ENCODE measurements at places on chromosomes 2 and 18. TPM values are rescaled to one million over a fixed set of nuclear protein-coding genes. Genes with fewer than 3 reads are reported as not detected.

DNA sequence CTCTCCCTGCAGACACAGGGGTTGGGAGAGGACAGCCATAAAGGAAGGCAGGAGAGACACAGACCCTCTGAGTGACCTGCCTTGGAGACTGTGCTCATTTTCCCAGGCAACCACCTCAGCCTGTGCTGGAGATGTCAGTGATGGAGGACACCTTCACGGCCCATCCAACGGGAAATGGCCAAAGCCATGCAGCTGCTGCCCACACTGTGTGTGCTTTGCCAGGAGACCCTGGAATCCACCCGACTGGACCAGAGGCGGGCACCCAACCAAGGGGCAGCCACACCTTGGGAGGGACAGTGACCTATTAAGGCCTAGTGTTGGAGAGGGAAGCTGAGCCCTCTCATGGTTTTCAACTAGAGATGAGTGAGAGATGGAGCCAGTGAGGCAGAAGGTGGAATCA is 192.5 kb downstream of the SMAD2 start:
- no peak for DNase-seq

DNA sequence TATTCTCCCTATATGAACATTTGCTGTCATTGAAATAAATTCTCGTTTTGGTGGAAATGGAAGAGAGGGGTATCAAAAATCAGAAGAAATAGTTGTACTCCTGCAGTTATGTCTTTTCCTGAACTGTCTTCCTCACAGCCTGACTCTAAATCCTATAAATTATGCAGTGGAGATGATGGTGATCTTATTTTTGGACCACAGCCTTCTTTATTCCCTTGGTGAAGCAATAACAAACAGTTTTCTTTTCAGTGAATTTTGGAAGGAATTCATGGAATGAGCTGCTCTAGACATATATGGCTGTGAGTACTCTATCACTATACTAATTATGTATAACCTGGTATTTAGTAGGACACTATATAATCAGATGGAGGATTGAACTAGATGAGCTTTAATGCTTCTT is 1.7 kb upstream of the SLC25A12 start:
- DNase-seq, result peak; percentile 66

GRCh38 chr2:47134386-47135090 is 20.6 kb downstream of the STPG4 start:
- DNase-seq, result no peak

DNA sequence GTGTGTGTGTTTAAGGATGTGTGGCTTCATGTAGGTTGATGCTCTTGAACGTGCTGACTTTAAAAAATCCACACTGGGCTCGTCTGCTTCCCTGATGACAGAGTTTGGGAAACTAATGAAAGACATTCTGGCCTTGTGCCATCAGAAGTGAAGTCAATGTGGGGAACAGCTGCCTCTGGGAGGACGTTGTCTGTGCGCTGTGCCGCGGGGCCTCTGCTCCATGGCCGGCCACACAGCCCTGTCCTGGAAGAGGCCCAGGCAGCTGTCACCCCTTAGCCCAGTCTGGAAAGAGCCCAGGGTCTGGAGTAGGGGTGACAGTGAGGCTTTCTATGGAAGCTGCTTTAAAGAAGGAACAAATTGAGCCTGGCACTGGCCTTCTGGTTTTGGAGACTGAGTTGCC is 155.8 kb downstream of the SH3RF3 start:
- DNase-seq, result peak; percentile 74

DNA sequence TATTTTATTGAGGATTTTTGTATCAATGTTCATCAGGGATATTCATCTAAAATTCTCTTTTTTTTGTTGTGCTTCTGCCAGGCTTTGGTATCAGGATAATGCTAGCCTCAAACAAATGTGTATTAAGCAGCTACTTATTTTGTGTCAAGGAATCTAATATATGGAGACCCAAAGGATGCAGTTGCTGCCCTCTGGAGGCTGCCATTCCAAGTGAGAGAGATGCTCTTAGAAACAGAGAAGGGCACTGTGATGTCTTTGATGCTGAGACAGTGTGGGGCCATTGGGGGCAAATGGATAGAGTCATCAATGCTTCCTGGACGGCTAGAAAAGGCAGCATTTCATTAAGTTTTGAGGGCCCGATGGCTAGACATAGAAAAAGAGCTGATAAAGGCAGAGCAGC is 292.6 kb downstream of the SETBP1 start:
- no peak for DNase-seq

GRCh38 chr2:110910423-110910822 is 178.1 kb downstream of the ACOXL start:
- no peak for DNase-seq

- DNase-seq, result no peak
Measured at GRCh38 chr2:155266583-155266982, 568.1 kb downstream of the KCNJ3 start.

DNA sequence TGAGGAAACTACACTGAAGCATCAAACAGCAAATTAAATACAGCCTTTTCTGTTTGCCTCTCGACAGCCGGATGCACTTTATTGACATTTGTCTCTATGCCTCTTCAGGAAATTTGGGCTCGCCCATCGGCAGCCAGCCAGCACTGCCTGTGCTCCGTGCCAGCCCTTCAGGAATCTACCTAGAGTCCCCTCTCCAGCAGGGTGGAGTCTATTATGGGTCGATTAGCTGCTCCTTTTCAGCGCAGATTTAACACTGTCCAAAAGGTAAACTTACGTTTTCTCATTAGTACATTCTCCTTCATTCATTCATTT is 91.5 kb downstream of the MYCN start:
- no peak for DNase-seq

GRCh38 chr2:218152777-218153176 is 14.0 kb downstream of the CXCR1 start:
- no peak for DNase-seq

DNA sequence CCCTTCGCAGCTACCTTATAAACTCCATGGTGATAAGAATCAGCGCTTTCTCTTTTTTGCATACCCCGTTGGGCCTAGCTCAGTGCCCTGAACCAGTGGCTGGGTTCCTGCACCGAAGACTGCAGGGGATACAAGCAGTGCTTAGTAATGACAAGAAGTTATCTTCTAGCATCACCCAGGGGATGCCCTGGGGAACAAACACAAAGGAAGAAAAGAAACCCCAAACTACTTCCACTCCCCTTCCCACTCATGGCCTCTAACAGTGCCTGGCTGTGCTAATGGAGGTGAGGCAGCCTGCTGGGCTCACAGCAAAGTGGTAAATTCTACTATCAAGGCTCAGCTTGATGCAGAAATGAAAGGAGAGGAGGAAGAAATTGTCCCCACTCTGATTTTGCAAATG is 314.7 kb downstream of the TXNL1 start:
- DNase-seq, result no peak

DNA sequence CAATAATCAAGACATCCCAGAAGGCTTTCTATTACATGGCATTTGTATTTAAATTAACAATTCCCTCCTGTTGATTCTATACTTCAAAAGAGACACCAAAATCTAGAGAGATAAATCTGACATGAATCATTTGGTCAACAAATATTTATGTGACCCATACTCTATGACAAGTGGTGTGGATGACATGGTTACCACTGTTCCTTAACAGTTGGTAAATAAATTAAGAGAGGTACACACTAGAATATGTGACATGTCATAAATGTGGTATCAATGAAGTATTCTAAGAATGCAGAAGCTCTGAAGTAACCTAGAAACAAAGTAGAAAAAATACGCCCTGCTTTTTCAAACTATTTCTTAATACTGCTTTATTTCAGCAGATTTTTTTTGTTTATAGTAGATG is 255.4 kb downstream of the EXOC6B start:
- DNase-seq, result no peak

DNA sequence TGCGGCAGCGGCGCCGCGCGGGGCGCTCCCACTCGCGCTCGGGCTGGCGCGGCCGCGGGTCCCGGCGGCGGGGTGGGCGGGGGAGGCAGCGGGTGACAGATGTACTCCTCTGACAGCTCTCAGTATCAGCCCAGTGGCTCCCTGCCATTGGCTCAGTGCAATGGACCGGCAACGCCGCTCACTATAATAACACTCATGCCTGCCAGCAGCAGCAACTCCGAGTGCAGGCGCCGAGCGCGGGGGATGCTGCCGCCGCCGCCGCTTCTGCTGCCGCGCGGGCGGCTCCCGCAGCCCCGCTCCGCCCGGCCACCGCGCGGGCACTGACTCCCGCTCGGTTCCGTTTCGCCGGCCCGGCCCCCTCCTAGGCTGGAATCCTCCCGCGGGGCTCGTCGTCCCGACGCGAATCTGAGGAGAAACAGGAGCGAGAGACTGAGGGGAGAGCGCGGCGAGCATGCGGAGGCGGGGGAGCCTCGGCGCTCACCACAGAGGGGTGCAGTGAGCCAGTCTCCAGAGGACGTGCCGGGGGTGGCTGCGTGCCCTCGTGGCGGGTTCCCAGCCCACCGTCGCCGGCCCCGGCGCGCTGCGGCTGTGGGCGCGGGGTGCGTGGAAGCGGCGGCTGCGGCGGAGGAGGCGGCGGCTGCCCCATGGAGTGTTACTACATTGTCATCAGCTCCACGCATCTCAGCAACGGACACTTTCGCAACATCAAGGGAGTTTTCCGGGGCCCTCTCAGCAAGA is at the start of gene ZNF804A:
Gene ZNF804A (plus strand): TSS at position 214 of the 738 bp plus-strand sequence. CDS start 431 bp downstream, at position 645.
- DNase-seq, result peak; percentile 95

DNA sequence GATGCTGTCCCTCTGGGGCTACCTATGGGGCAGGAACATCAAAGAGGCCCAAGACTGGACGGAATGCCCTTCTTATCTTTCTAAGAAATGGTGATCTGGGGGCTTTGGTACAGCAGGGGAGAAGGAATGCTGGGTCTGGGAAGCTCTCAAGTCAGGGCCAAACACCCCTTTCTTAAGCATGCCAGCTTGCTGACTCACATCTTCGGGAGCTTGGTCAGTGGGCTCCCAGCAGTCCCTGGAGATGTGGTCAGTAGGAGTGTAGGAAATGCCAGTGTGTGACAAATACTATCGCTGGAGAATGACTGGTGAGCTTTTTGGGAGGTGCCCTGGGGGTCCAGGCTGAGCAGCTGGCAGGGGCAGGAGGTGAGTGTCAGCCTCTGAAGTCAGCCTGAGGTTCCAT is 105.0 kb upstream of the CDC42EP3 start:
- DNase-seq, result peak; percentile 89

GRCh38 chr18:78087338-78087737 is 837.7 kb downstream of the GALR1 start:
- no peak for DNase-seq

- DNase-seq, result no peak
Measured at GRCh38 chr2:32064021-32064601, 755 bp downstream of the SPAST start.

GRCh38 chr18:79385326-79385707 is 10.4 kb upstream of the NFATC1 start:
- peak; percentile 53 for DNase-seq

DNA sequence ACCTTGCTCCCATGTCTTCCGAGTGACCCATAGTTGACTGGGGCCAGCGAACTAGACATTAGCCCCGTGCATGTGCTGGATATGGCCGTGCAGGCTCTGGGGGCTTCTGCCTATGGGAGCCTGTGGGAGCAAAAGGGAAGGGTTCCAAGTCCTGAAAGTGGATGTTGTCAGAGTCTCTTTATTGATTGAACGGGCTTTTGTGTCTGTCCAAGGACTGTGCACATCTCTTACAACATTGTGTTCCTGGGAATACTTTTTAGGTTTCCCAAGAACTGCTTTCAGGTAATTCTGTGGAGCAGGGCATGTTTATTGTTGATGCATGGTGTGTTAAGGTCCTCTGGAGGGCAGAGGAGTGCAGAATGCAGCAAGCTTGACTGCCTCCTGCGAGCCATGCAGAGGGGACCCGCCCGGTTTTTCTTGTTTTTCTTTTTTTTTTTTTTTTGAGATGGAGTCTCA is 5.0 kb downstream of the RNF144A start:
- no peak for DNase-seq

DNA sequence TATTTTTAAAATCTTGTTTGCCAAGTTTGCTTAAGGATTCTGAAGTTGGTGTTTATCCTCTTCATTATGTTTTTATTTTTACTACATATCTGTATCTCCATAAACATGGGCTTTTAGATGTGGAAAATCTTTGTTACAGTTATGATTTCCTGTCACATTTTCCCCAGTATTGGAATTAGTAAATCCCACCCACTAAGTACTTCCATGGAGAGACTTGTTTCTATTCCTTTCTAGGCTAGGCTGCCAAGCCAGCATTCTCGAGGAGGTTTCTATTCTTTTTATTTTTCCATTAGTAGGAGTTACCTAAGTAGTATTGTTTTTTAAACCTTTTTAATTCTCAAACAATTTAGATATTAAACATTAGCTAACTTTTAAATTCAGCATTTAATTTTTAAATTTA is 22.1 kb downstream of the PKP4 start:
- no peak for DNase-seq

GRCh38 chr18:7830468-7830867 is 263.4 kb downstream of the PTPRM start:
- DNase-seq, result no peak

GRCh38 chr18:25077944-25078723 is 273.8 kb downstream of the ZNF521 start:
- DNase-seq, result no peak

GRCh38 chr2:240789501-240790369 is 30.3 kb downstream of the KIF1A start:
- DNase-seq, result peak; percentile 73

- DNase-seq, result no peak
Measured at GRCh38 chr2:96236882-96237281, 28.3 kb upstream of the STARD7 start.

DNA sequence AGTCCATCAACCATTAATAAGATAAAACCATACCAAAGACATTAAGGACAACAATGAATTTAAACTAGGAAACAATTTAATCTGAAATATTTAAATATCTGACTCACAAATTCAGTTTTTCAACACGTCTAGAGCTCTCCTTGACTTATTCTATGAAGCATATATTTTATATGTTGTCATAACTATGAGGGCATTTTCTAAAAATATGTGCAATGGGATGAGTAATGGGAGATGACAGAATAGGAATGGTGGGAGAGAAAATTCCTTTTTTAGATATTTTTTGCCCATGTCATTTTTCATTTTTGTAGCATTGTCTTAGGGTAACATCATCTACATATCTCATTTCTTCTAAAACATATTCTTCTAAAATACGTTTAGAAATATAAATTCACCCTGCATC is 79.2 kb upstream of the CDH2 start:
- no peak for DNase-seq

GRCh38 chr2:143545949-143546255 is 416.7 kb downstream of the ARHGAP15 start:
- peak; percentile 83 for DNase-seq

- DNase-seq, result no peak
Measured at GRCh38 chr2:236894791-236895190, 190.9 kb upstream of the COPS8 start.

DNA sequence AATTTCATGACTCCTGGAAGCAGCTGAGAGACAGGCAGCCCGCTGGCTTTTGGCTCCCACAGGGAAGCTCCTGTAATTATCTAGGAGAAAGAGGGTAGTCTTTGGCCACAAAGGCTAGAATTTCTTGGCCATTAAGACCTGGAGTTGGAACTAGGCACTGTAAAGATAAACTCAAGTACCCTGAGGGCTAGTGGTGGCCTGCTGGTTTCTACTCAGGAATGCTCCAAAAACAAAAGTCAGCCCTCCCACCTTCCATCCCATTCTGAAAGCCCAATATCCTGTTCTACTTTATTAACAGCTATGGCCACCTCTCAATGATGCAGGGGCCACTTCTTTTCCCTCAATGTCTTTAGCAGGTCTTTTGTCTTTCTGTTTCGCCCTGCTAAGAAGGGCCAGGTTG is 34.0 kb upstream of the CYP26B1 start:
- DNase-seq, result no peak

AUP1 gene
- 82.9 TPM for total RNA-seq

HTR2B gene
- 5.3 TPM for total RNA-seq

CYRIA gene
- total RNA-seq, result 1.8 TPM

SIGLEC15 gene
- total RNA-seq, result 8.0 TPM

CAVIN2 gene
- total RNA-seq, result 1.8 TPM

EVX2 gene
- under 0.01 TPM for total RNA-seq

VSNL1 gene
- 0.36 TPM for total RNA-seq

ST8SIA3 gene
- not detected for total RNA-seq

All from osteoblast (primary cell).